NCI-H446 treated with DMSO at 0.1 percent for 48 hours (cell line): ENCODE measurements at places on chromosomes 4 and X.
A peak's percentile ranks its signal among the peaks of the same experiment; 100 is the strongest.

GRCh38 chrX:2533424-2533823 is 32.6 kb upstream of the DHRSX start:
- DNase-seq = no peak

DNA sequence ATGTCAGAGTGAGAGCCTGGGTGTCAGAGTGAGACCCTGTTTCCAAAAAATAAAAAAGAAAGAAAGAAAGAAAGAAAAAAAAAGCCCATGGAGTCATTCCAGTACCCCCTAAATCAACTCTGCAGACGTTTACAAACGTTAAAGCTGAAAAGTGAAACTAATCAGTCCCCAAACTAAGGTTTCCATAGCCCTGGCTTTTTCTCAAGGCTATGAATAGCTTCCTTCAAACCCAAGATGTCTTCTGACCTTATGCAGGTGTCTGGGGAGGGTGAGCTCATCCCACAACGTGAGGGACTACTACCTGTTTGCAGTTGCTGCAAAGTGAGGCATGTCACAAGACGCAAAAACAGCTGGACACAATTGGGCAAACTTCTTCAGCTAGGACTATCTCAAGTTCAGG is 144.0 kb downstream of the SH3KBP1 start:
- DNase-seq = no peak

DNA sequence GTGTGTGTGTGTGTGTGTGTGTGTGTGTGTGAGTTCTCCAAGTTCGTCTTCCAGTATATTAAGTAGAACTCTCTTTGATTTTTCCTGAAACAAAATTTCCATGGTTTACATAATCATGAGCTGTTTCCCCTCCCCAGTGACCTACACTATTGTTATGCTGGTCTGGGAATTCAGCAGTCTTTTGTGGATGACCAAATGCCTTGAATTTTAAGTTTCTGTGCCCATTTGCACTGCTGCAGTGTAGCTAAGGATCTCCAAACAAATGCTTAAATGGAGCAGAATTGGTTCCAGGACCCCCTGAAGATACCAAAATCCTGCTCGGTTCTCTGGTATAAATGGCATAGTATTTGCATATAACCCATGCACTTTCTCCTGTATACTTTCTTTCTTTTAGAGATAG is 77.2 kb upstream of the SLC34A2 start:
- no peak for DNase-seq

GRCh38 chrX:12892716-12893115 is 13.7 kb upstream of the TLR8 start:
- DNase-seq = no peak

GRCh38 chr4:7324651-7325121 is 110.0 kb downstream of the PSAPL1 start:
- DNase-seq = no peak

DNA sequence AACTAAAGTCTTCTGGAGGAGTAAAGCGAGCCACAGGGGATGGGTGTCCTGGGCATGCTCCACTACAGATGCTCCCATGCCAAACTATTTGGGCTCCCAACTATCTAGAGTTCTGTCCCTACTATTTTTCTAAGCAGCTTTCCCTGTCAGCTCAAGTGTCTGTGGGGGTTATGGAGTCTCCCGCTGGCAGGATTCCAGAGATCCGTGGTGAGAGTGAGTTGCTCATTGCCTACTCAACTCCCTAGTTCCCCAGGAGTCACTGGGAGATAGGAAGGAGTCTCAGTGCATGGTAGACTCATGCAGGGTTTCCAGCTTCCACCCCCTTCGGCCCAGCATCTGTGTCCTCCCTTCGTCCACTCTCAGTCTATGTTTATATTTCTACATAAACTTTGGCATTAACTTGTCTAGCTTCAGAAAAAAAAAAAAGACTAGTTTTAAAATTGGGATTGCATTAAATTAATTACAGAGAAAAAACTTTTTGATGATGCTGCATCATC is 55.1 kb upstream of the INPP4B start:
- no peak for DNase-seq

DNA sequence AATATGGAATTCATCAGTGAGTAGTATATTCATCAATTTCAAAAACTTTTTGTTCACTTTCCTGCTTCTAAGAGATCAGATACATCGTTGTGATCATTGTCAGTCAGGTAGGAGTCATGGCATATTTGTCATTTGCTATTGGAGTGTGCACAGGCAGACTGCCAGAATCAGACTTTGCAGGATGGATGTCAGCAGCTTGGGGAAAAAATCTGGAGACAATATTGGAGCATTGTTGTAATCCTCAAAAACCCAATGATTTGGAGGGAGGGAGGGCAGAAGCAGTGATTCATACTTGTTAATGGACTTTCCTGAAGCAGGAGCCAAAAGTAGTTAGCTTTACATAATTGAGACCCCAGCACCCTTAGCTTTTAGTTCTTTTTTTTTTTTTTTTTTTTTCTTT is 59.6 kb upstream of the DRP2 start:
- no peak for DNase-seq

GRCh38 chr4:115548123-115548522 is 434.7 kb upstream of the NDST4 start:
- DNase-seq = no peak

- DNase-seq = no peak
Observed at GRCh38 chr4:157779081-157779480, 393.7 kb downstream of the GASK1B start.

DNA sequence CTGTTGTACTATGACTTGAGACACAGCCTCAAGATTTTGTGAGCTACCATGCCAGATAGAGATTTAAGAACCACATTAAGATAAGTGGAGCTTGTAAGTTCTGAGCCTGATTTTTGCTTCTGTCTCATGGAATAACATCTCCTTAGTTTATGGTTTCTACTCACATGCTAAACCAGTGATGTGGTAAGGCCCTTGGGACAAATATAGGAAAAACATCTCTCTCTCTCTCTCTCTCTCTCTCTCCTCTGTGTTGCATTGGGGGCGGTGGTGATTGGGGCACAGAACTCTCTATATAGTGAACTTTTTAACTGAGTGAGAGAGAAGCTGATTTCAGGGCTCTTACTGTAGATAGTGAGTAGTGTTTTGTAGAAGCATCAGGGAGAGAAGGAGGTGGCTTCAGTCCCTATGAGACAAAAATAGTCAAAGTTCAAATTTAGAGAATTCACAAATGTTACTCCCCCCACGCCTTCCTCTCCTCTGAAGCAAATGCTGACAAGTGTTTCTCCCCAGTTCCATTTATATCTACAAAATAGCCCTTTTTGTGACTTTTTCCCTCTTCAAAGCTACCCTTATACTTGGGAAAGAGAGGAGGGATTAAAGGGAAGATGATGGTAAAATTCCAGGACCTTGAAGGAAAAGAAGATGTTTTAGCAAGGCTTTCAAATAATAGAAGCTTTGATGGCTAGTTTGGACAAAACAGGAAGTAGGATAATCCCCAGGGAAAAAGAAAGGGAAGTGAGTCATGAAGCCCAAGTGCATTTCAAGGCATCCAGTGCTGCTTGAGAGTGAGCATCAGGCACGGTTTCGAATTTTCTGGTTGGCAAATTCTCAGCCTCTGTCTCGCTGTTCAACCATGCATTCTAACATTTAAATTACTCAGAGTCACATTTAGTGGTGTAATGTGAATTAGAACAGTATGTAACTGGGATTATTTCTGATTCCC is 134.3 kb upstream of the AP1S2 start:
- DNase-seq = peak; percentile 8

DNA sequence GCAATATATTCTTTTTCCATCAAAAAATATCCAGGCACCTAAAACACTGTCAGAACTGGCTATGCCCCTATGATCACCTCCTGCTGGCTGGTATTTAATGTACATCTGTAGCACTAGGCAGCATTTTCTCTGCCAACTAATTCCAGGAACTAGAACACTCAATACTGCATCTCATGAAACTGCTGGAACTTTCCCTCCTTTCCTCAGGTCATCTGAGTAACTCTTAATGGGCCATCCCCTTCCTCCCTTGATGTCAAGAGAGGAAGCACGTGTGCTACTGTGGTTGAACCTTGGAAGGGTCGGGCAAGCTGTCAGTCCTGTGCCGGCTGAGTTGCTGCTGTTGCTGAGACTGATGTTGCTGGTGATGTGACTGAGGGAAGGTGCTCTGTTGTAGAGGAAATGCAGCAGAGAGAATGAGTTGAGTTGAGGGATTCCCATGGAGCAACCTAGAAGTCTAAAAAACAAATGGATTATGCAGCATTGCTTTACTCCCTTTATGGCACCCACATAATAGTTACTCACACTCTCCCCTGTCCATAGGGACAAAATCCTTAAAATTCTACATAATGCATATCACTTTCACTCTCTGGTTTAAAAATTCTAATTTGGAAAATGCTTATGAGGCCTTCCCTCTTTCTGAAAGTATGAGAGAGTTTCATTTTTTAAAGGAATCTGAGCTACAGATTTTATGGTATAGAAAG is 39.5 kb downstream of the TMEM165 start:
- DNase-seq = no peak

DNA sequence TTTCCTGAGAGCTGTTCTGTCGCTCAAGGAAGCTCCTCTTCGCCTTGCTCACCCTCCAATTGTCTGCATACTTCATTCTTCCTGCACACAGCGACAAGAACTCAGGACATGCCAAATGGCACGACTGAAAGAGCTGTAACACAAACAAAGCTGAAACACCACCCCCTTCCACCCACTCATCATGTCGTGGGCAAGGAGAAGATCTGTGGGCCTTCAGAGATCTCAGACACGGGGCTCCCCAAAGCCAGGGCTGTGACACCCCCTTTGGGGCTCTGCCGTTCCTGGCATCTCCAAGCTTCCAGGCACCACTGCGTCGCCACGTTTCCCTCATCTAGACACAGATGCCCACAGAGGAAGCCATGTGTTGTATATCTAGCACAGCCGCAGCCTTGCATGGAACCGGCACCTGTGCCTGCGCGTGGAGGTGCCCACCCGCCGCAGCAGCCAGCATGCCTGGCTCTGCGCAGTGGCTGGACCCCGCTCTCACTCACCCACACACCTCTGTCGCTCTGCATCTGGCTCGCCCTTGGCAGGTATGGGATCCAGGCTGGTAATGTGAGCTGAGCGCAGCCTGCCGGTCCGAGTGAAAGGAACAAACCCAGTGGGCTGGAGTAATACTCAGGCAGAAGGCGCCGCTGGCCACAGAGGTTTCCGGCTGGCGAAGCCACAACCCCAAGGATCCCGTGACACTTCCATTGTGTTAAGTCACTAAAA is 676.4 kb upstream of the INTU start:
- DNase-seq = no peak

- no peak for DNase-seq
Observed at GRCh38 chrX:141279476-141279875, 37.2 kb upstream of the SPANXC start.

DNA sequence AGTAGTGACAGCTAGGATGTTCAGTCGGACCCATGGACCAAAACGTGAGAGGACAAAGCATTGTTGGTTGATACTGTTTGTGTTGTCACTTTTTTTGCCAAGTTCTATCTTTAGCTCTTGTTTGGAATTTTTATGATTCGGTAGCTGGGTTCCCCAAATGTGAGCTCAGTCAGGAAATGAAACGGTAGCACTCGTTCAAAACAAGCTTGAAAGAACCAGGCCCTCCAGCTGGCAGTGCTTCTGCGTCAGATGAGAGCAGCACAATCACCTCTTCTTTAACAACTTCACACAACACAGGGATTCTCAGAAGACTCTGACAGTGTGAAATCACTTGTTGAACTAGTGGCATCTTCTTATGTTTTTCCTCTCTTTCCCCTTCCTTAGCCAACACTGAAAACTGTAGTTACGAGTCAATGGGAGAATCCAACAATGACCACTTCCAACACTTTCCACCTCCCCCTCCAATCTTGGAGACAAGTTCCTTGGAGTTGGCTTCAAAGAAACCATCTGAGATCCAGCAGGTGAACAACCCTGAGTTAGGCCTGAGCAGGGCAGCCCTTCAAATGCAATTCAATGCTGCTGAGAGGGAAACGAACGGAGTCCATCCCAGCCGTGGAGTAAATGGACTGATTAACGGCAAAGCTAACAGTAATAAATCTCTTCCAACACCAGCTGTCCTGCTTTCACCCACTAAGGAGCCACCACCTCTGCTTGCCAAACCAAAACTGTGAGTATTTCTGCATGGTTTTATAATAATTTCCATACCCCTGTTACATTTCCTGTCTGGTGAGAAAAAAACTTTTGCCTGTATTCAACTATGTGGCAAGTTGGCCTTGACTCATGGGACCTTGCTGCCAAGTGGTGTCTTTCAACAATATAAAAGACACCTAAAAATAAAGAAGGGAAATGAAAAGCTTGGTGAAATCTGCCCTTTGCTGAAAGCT is 214.6 kb downstream of the PALLD start:
- DNase-seq = peak; percentile 47
